ENCODE measurements at places on chromosomes 3 and 15.
A peak's percentile ranks its signal among the peaks of the same experiment; 100 is the strongest.

GRCh38 chr15:98000249-98001203, 40.0 kb downstream of the ARRDC4 start:
- no peak for DNase-seq

DNA sequence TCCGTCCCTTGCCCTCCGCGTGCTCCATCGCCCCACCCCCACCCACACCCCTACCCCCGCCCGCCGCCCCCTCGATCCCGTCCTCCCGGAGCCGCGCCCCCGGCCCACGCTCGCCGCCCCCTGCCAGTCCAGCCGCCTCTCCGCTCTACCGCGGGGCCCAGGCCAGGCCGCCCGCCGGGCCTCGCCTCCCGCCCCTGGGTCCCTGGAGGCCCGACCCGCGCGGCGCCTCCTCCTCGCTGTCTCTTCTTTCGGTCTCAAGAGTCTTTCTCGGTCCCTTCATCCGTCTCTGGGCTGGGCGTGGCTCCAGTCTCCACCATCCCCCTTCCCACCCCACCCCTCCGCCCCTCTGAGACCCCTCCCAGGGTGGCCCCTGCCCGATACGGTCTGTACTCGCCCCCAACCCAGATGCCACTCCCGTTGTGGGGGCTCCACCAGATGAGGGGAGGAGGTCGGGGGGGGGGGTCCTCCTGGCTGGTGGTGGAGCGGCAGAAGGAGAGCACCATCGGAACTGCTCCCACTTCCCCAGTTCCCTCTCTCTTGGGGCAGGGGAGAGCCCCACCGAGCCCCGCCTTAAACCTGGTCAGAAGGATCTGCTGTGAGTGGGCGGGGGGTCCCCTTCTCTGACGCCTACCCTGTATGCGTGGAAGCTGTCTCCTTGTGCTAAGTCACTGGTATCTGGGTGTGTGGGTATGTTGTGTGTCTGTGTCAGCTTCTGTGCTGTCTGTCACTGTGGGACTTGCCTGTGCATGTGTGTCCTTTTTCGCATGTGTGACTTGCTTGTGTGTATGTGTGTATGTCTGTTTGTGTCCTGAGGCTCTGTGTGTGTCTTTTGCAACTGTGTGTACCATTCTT, 1.0 kb downstream of the PRKCD start:
- peak; percentile 45 for DNase-seq

DNA sequence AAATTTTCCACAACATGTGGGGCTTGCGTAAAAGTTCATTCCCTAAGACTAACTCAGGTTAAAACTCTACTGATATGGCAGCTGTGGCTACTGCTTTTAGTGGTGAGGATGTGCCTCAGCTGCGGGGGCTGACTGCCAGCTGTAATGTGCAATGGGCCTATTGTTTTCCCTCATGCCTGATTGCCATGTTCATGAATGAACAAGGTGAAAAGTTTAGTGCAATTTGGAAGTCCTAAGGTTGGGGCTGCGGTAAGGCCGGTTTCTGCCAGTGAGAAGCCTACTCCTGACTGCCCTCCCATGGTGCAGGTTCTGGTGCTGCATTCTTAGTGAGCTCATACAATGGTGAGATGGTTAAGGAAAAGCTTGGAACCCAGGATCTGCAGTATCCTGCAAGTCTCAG, 10.9 kb upstream of the ALDH1L1 start:
- no peak for DNase-seq

GRCh38 chr3:20773320-20773984, 587.4 kb upstream of the SGO1 start:
- no peak for DNase-seq

DNA sequence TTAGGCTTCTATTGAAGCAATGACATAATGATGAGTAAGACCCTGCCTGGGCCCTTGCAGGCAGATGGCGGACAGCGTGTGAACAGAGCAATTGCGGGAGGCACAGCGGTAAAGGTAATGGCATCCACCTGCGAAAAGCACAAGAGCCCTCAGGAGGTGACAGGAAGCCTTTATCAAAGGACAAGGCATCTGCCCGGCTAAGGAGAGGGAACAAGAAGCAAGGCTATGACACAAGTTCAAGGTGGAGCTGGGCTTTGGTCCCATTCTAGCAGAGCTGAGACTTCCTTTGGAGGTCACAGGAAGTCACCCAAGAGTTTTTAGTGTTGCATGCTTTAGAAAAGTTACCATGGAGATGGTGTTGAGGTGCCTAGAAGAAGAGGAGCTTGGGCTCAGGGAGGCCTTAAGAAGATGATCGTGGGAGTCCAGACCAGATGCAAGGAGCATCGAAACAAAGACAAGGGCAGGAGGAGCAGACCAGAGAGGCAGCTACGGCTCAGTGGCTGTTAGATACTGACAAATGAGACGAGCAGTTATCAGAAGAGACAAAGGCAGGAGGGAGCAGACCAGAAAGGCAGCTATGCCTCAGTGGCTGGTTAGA, 34.5 kb downstream of the OSBPL10 start:
- DNase-seq, result no peak

DNA sequence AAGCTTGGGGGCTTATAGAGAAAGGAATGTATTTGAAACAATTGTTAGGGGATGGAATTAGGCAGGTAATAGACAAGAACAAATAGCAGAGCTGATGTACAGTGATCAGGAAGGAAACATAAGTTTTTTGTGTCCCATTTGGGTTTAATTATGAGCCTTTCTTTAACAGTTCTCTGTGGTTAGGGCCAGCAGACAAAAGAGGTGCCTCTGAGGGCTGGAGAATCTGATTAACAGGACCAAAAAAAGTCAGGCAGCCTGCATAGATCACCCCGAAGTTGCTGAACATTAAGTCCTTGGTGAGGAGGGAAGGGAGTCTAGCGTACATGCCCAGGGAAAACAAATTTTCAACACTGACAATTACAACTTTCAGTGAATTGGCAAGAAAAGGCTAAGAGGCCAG, 88.6 kb upstream of the SPRED1 start:
- DNase-seq, result no peak

DNA sequence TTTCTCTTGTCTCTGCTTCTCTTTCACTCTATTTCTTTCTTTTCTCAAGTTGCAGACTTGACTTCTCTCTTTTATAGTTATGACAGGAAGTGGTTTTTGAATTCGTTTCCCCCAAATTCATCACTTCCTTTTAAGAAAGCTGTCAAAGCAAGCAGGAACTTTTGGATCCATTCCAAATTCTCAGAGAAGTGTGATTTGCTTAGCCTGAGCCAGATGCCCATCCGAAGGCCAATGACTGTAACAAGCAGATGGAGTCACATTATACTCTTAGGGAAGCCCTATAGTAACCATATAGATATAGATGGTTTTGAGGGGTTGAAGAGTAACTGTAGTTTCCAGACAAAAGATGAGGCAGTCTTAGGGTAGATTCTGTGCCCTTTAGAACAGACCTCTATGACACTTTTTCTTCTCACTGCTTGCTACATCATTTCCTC, 592.0 kb upstream of the KCNMB2 start:
- no peak for DNase-seq

DNA sequence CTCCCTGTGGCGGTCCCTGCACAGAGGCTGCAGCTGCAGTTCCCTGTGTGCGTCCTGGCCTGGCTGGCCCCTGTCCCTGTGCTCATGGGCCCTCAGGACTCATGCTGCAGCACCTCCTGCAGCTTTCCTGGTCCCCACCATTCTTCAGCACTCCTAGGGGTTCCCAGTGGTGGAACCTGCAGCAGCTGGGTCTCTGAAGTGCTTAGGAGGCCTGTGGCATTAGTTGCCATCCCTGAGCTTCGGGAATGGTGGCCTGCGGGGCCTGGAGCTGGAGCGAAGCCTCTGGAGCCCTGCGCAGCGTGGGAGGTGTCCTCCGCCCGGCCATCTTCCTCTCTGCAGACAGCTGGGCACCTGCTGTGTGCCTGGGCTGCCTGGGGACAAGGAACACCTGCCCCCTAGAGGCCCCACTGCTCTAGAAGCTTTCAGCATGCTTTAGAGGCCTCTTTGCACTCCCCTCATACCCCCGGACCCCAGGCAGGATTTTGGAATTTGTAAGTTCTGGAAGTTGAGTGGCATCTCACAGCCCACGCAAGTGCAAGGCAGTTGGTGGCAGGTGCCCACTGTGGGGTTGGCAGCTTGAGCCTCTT, 13.1 kb downstream of the PLXNA1 start:
- DNase-seq, result no peak
